Cortex of kidney (tissue), 1 donor: ENCODE measurements at places on chromosomes 1 and 21.

DNA sequence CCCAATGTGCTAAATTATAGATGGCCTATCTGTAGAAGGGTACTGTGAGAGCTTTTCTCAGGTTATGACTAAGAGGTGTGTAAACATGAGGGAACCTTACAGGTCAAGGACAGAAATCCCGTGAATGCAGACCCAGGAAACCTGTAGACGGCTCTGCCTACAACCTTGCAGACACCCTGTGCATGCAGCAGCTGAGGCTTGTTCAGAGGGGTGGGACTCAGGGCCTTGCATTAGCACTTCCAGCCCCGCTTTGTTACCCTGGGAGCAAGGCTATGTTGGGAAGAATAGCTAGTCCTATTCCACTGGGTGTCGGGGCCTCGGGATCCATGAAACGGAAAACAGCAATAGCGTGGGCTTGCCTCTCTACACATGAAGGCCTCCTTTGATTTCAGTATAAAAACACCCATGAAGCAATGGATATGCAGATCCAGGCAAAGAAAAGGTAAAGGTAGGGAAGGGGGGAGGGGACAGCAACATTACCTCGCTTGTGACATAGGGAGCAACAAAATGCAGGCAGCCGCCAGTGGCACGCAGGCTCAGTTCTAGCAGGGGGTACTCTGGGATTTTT lies 9.5 kb upstream of the NDUFS5 start:
- no peak for DNase-seq

DNA sequence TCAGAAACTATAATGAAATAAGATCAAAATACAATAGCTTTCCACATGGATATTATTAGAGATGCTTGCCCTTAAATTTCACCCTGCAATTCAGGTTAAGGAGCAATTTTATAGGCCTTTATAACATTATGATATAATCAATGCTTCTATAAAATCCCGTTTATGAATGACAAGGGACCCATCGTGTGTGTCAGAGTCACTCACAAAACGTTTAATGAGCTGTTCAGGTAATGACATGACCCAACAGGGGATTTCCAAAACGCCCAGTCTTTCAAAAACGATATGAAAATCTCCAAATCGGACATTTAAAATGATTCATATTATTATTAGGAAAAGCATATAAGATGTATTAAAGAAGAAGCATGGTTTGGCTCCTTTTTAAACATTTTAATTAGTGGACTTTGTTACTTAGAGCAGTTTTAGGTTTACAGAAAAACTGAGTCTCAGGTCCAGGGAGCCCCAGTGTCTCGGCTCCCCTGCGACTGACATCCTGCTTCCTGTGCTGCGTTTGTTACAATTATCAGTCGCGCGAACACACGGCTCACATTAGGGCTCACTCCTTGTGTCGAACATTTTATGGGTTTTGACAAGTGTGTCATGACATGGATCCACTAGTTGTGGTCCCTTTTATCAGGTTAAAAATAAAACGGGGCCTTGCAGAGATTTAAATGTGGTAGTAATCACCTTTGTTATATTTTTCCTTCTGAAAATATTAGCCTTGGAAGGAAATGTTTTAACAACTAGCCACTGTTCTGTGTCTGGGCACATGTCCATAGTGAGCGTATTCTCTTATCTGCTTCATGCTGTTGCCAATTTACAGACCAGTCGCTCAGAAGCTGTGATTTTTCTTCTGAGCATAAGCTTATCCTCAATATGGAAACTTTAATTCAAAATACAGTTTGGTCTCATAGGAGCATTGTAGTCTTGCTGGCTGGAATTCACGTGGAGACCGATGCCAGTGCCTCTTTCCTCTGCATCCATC lies 52.0 kb upstream of the POFUT2 start:
- no peak for DNase-seq

GRCh38 chr1:223783676-223784075 lies 62.1 kb downstream of the TP53BP2 start:
- no peak for DNase-seq

- DNase-seq = no peak
Observed at GRCh38 chr1:19430121-19431068, 54.9 kb downstream of the CAPZB start.

- no peak for DNase-seq
Observed at GRCh38 chr1:10629816-10630571, 155.2 kb downstream of the PEX14 start.

DNA sequence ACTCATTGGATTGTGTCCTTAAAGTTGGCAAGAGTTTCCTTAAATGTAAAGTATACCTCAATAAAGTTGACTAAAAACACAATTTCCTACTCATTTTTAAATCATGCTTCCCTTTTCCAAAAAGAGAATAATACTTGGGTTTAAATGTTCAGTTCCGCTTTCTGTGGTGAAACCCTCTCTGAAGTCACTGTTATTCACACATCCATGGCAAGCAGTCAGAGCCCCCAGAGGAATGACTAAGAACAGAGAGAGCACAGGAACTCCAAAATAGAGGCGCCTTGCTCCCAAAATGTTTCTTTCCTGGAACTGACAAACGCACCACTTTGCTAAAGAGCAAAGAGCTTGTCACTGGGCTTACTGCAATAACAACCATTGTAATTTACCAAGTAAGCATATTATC lies 142.5 kb downstream of the TIAM1 start:
- DNase-seq = no peak

GRCh38 chr1:5223206-5223605 lies 568.8 kb downstream of the AJAP1 start:
- no peak for DNase-seq

DNA sequence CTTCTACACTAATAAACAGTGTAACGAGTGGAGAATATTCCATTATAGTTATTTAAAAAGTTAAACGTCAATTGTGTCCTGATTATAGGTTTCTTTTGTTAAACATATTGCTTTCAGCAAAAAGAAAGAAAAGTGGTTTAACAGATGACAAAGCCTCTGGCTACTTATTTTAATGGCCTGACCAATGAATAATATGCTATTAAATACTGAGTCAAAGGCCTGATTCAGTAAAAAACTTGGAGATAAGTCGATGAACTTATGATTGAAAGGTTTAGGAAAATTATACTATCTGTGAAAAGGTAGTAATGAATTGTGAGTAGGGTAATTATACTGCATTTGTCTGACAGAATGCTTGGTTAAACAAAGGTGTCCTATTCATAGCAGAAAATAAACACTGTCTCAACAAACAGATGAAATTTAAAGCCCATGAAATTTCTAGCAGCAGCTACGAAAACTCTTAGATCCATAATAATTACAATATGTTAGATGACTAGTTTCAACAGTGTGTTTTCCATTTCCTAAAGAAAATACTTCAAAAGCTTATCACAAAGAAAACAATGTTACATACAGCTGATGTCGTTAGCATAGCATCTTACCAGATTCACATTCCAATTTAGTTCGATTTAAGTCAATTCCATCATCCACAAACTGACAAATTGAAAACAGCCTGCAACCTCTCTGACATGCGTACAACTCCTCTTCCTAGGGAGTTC lies 6.2 kb downstream of the TMEM59 start:
- DNase-seq = no peak

DNA sequence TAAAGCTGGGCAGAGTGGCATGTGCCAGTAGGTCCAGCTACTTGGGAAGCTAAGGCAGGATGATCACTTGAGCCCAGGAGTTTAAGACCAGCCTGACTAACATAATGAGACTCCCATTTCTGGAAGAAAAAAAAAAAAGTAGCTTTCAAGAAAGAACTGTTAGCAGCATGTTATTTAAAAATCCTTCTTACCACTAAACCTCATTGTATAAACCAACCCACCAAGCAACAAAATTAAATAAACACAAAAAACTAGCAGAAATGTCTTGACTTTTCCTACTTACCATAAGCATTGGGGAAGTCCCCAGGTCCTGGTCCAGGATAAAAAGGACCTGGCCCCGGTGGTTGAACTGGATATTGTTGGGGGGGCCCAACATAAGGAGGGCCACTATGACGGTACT lies 192.9 kb upstream of the HP1BP3 start:
- no peak for DNase-seq

DNA sequence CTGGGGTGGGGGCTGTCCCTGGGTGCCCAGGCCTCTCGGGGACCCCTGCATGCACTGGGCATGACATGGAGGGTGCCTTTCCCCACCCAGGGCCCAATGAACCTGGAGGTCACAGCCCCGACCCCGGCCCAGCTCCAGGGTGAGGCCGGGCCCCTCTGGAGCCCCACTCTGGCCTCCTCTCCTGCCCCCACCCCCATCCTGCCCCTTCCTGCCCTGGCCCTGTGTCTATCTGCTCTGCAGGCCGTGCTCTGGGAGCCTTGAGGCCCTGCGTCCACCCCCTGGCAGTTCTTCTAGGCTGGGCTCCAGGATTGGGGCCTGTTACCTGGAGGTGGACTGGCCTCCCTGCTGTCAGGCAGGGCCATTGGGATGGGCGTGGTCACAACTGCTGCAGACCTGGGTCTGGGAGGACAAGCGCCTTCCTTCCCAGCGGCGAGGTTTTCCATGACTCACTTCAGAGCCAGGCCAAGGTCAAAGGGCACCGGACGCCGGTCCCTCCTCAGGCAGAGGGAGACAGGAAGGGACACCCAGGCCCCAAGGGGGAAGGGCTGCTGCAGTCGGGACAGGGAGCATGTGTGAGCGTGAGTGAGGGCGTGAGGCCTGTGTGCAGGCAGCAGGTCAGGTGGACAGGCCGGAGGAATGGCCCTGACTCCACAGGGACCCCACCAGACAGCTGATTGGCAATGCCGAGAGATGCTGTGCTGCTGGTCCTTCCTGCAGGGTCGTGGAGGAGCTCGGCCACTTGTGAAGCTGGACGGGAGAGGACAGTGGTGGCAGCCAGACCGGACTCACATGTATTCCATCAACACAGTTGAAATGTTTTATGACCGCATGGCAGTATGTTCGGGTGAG lies 31.1 kb upstream of the POFUT2 start:
- DNase-seq = no peak

DNA sequence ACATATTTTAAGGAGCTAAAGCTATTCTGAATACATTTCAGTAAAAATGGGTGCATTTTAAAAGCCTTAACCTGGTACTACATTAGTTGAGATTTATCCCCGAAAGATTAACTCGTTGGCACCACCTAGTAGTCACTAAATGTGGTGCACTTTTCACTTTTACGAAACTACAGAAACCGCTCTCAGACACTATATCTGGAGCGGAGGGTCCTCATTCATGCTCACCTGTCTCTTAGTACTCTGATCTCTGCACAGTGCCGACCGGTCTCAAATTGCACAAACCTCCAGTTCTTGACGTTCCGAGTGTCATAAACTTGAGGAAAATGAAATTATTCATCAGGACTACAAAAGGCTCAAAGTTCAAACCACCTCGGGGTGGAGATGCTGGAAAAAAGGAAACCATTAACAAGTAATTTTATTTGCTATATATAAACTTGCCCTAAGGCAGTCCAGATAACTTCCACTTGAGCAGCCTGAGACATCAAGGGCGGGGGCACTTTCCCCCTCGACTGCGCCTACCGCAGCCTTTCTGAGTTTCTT lies 722 bp downstream of the LZIC start:
- DNase-seq = no peak

GRCh38 chr1:226086776-226087175 lies 24.3 kb downstream of the H3-3A start:
- DNase-seq = no peak

DNA sequence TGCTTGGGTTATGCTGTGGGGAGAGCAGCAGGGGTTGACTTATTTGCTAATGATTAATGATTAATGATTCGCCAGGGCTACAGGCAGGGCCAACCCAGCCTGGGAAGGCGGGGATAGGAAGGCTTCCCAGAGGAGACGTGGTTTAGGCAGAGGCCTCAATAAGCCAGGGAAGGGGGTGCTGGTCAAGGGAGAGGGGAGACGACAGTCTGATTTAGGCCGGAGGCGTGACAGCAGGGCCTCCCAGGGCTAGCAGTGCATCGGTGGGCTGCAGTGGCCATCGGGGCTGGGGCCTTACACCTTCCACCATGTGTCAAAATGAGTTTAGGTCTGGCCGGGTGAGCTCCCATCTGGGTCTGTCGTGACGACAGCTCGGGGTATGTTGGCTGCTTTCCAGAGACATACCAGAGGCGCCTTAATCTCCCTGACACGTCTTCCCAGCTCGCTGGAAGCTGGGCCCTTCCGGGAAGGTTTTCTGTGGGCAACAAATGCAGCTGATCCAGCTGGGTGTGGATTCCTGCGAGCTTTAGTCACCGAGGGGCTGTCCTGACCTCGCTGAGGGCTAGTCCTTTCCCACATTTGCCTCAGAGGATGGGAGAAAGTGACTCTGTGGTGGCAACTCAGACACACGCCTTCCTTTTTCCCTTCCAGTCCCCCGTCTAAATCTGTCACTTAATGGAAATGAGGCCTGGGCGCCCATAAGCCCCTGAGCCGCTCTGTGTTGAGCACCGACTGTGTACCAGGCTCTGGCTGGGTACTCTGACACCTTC lies 3.7 kb upstream of the SLC1A7 start:
- no peak for DNase-seq

DNA sequence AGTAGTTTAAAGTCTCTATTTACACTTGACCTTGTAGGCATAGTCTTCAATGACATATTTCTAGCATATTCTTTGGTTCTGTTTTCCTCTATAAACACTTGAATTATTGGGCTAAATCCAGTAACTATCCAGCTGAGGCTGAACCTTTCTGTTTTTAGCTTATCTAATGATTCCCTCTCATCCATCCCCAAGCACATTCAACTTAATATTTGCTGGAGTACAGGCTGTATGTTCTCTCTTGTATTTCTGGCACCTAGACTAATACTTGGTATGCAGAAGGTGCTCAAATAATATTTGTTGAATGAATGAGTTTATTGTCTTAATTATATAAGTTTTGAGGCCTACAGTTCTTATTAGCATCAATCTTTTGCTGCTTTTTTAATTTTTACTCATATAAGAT lies 88.7 kb downstream of the RABGAP1L start:
- DNase-seq = no peak

DNA sequence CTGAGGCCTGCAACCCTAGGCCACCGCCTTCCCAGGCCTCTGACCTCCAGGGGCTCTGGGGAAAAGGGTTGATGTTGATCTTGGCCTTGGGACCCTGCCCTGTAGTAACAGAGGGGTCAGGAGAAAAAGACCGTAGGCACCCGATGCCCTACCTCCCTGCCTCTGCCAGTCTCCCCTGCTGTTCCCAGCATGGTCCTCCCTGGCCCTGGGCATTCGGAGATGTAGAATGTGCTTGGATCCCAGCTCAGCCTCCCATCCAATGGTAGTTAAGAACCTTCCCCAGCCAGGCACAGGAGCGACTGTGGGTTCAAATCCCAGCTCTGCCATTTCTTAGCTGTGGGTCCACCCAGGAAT lies 72.0 kb upstream of the TARDBP start:
- DNase-seq = no peak

DNA sequence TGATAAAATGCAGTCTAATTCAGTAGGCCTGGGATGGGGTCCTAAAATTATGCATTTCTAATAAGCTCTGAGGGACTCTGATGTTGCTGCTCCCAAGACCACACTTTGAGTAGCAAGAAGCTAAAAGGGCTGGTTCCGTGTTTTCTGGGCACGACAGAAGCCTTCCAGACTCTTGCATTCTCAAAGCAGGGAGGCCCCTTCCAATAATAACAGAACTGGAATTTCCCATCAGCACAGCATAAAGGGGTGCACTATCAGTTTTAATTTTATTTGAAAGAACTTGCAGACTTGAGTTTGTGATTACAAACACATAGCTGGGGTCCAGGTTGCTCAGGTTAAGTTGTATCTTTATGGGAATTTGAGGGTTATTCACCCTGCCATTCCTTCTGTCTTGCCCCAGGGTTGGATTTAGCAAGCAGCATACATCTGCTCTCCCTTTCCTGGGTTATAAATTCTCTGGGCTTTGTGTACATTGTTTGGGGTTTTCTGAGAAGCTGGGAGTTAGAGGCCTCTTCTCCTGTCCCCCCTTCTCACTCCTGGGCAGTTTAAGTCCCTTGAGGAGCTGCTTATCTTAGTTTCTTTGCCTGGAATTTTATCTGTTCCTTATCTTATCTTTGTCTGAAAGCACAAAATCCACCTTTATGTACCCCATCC lies 94.2 kb upstream of the SLC2A1 start:
- DNase-seq = no peak

- no peak for DNase-seq
Observed at GRCh38 chr21:36437745-36438128, 42.2 kb downstream of the CLDN14 start.
